Dermis blood vessel endothelial cell (primary cell): ENCODE measurements at places on chromosomes 12 and 14. TPM values are rescaled to one million over a fixed set of nuclear protein-coding genes. Genes with fewer than 3 reads are reported as not detected.

Gene TSPAN11
- 7.7 and 11.4 TPM in 2 replicates for total RNA-seq

Gene TBX3
- 2.4 and 2.5 TPM in 2 replicates for total RNA-seq

Gene SRRM4
- total RNA-seq: not detected in 2 replicates

Gene B4GALNT1
- 0.14 TPM in 1 of 2 replicates, not detected in the other for total RNA-seq

GRCh38 chr14:93974833-93975232 lies 1.5 kb downstream of the ASB2 start:
- DNase-seq: no peak

DNA sequence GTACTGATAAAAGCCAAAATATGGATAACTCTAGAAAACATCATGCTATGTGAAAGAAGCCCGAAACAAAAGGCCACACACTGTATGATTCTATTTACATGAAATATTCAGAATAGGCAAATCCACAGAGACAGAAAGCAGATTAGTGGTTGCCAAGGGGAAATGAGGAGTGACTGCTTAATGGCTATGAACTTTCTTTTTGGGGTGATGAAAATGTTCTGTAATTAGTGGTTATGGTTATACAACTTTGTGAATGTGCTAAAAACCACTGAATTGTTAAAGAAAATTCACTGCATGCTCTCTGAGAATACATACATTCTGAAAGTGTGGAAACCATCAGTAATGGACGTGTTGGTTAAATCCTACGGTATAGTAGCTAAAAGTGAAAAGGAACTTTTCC lies 39.9 kb upstream of the STON2 start:
- no peak for DNase-seq

DNA sequence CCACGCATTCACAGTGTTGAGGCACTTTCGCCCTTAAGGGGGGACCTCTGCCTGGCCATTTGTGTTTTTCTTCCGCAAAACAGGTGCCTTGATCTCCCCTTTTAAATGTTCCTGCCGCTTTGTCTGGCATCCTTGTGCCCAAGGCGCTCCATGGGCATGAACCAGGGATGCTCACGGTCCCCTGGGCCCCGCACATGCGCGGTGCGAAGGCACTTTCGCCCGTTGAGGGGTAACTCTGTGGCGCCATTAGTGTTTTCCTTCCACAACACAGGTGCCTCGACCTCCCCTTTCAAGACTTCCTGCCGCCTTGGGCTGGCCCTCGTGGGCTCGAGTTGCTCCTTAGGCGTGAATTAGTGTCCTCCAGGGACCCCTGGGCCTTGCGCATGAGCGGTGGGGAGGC lies 335.5 kb downstream of the ALG10 start:
- DNase-seq: no peak

DNA sequence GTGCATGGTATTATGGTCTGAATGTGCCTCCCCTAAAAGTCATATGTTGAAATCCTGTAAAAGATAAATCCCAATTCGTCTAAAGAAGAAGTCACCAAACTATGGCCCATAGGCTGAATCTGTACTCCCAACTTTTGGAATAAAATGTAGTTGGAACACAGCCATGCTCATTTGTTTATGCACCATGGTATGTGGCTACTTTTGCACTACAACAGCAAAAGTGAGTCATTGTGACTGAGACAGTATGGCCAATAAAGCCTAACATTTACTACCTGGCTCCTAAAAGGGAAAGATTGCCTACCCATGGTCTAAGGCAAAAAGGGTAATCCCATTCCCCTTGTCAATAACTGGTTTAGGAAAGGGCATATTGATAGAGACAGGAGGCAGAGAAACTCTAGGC lies 101.8 kb downstream of the LRIG3 start:
- DNase-seq: no peak

DNA sequence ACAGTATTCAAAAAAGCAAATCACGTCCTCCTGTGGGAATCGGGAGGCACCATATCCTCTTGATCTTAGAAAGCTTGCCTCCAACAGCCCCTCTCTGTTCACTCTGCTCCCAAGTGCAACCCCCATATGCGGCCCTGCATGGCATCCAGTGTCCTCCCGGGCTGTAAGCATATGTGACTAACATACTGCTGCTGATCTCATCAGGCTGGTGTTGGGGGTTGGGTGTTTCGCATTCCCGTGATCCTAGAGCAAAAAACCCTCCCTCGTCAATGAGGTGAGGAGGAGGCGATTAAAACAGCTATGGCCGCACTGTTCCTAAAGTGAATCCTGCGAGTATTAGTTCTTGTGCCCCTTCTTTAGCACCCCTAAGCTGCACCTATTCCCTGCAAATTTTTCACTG lies 28.1 kb upstream of the PPM1A start:
- no peak for DNase-seq

DNA sequence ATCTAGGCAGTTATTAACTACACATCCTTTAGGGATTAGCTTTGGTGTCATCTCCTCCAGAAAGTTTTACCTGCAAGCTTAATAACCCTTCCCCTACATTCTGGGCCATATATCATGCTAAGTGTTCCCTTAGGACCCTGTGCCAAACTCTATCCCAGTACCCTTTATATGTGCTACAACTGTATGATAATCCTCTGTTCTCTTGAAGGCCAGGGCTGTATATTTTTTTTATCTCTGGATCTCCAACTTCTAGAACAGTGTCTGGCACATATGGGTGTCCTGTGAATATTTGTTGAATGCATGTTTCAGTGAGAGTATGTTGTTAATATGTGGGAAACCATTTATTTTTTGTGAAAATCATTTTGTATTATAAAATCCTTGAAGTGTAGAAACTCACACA lies 106.7 kb downstream of the PPM1A start:
- no peak for DNase-seq

GRCh38 chr14:51614707-51615106 lies 37.0 kb upstream of the FRMD6 start:
- no peak for DNase-seq

GRCh38 chr14:28744126-28744525 lies 22.5 kb upstream of the FOXG1 start:
- DNase-seq: no peak

GRCh38 chr12:6902448-6902847 lies 2.2 kb upstream of the LRRC23 start:
- DNase-seq: no peak

GRCh38 chr12:80936353-80936641 lies 1.4 kb downstream of the LIN7A start:
- DNase-seq: no peak

DNA sequence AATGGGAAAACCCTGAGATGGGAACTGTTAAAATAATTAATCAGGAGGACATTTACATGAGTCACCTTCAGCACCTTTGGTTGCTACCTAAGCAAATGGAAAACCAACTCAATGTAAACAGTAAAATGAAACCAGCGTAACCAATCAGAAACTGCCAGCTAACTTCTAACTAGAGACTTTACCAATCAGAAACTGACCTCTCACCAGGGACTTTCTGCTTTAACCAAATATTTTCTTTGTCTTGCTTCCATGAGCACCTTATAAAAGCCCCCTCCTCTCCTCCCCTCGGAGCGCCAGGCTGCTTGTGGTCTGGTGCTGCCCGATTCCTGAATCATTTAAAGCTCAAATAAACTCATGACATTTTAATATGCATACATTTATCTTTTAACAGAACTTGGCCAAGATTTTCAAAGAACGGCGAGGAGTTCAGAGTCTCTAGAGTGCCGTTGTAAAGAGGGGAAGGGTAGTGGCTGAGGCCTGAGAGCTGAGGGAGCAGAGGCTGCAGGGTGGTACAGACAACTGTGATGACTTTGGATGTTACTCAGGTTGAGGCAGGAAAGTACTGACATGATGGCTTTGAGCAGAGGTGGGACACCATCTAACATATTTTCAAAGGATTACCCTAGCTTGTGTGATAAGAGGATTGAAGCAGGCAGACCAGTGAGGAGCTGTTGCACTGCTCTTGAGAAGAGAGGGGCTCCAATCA lies 183.6 kb downstream of the CRADD start:
- no peak for DNase-seq

DNA sequence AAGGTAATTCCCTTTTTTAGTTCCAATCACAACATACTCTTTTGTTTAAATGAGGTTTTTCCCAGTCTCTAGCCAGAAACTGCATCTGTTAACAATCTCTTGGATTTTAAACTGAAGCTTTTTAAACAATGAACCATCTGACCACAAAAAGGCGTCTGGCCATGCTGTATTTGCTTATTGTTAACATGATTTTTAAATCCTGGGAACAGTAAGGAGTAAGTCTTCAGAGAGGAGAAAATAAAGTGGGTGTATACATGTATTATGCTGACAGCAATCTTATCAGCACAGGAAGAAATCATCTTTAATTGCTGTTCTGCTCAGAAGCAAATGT lies 106.2 kb downstream of the DAAM1 start:
- no peak for DNase-seq
